ENCODE measurements at places on chromosomes 3 and 15.

DNA sequence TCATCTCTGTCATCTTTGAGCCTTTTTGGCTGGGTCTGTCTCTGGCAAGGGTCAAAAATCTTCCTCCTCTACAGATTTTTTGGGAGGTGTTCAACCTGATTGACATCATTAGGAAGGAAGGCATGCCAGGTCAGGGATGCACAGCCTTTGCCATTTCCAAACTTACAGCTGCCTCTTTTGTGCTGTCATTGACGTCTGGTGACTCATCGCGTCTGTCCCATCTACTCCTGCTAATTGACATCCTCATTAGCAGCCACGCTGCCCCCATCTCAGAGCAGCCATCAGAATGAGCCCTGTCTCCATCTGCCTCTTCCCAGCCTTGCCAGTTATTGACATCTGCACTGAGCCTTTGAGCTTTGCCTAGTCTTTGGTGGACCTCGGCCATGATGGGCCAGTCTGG, 53.0 kb downstream of the PDIA5 start:
- no peak for DNase-seq

- DNase-seq, result no peak
Observed at GRCh38 chr3:195238081-195238571, 32.8 kb downstream of the XXYLT1 start.

- DNase-seq, result peak; percentile 52
Observed at GRCh38 chr3:32340039-32340438, 51.6 kb upstream of the CMTM7 start.

GRCh38 chr15:92805080-92805690, 94.9 kb upstream of the CHD2 start:
- no peak for DNase-seq

DNA sequence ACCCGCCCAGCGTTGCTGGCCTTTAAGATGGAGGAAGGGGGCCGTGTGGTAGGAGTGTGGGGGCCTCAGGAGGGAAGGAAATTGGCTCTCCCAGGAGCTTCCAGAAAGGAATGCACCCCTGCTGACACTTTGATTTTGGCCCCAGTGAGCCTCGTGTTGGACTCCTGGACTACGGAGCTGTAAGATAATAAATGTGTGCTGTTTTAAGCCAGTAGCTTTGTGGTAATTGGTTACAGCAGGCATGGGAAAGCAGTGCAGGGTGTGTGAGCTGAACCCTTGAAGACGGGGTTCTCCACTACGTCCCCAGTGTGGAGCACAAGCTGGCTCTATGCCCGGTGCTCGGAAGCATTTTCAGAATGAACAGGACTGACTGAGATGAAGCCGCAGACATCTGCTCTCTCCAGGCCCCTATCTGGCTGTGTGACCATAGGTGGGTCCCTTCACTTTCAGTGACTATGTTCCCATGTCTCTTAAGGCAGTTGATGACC, 22.9 kb upstream of the CGNL1 start:
- no peak for DNase-seq

- DNase-seq, result no peak
Observed at GRCh38 chr3:46463120-46463867, 1.4 kb downstream of the LTF start.

GRCh38 chr15:83762367-83762766, 108.4 kb downstream of the ADAMTSL3 start:
- DNase-seq, result no peak

GRCh38 chr3:38522002-38522401, 25.9 kb downstream of the EXOG start:
- no peak for DNase-seq

DNA sequence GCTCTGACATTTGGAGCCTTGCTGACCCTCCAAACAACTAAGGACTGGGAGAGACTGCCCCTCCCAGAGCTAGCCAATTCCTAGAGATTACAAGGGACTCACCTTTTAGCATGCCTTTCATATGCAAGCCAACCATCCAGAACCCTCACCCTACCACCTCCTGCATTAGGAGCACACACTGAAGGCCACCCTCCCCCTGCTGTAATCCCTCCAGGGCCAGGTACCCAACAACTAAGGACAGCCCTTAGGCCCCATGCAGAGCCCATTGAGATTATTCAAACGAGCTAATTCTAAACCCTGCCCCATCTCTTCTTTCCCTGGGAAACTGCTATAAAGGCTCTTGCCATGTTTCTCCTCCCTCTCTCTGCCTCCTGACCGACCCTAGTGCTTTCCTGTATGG, 352.6 kb downstream of the ERC2 start:
- no peak for DNase-seq

- no peak for DNase-seq
Observed at GRCh38 chr3:100185847-100186246, 71.5 kb upstream of the FILIP1L start.

DNA sequence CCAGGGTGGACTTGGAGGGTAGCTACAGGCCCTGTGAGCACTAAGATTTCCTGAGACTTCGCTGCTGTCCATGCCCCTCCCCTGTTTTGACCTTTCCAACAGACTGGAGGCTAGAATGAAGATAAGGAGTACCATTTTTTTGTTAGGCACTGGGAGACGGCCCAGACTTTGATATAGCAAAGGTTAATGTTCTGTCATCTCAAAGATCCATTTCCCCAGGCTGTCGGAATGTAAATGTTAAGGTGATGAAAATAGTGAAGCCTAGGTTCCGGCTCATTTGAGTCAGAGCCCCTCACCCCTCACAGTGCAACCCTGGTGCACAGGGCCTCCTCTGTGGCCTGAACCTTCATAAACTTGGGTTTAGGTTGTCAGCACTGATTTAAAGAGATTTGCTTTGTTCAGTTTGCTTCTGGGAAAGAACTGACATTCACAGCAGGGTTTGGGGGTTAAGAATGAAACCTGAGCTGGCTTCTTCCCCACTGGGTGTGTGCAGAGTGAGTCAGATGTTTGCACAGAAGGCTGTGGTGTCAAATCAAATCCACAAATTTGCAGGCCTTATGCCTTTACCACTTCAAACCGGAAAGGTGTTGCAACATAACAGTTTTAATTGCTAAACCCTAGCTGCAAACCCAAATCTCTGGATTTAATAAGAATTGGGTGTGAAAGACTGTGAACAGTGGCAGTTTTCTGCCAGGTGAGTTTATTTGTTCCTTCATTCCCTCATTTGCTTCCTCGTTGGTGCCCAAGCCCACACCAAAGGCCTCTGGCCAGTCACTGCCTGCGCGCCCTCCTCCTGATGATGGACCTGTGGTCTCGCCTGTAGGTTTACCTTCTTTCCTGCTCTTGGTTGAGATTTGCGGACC, 20.6 kb upstream of the KCTD6 start:
- no peak for DNase-seq

DNA sequence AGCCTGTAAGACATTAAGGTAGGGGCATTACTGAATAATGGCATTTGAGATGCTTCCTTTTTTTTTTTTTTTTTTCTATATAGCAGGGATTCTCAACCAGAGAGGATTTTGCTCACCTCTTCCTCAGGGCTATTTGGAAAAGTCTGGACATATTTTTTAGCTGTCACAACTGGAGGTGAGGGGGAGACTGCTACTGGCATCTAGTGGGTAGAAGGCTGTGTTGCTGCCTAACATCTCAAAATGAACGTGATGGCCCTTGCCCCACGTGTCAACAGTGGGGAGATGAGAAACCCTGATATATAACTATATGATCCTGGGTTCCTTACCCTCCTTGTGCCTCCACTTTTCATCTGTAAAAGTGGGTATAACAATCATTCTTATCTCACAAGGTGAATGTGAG, 71.9 kb downstream of the CADPS start:
- no peak for DNase-seq

DNA sequence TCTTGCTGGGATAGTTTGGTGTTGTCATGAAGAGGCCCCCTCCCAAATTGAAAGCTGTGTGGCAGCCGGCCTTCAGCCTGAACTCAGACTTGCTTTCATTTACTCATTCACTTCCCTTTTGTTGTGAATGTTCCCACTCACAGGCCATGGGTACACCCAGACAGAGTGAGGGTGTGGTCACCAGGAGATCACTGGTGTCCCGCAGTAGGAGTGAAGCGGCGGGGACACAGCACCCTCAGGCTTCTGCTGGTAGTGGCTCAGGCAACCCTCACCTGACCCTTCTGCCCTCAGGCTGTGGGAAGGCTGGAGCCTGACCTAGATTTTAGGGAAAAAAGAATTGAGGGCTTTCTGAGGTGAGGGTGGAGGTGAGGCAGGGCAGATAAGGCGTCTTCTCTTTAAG, 244.4 kb downstream of the SOX2 start:
- no peak for DNase-seq

DNA sequence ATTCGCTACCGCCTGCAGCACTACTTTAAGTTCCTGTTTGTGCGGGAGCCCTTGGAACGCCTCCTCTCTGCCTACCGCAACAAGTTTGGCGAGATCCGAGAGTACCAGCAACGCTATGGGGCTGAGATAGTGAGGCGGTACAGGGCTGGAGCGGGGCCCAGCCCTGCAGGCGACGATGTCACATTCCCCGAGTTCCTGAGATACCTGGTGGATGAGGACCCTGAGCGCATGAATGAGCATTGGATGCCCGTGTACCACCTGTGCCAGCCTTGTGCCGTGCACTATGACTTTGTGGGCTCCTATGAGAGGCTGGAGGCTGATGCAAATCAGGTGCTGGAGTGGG, 995 bp downstream of the CHST14 start:
- peak; percentile 20 for DNase-seq

- DNase-seq, result no peak
Observed at GRCh38 chr3:72663429-72663828, 184.8 kb downstream of the SHQ1 start.

GRCh38 chr3:194318511-194319161, 32.5 kb downstream of the CPN2 start:
- DNase-seq, result no peak

GRCh38 chr15:78239811-78240210, 5.4 kb upstream of the ACSBG1 start:
- DNase-seq, result no peak

DNA sequence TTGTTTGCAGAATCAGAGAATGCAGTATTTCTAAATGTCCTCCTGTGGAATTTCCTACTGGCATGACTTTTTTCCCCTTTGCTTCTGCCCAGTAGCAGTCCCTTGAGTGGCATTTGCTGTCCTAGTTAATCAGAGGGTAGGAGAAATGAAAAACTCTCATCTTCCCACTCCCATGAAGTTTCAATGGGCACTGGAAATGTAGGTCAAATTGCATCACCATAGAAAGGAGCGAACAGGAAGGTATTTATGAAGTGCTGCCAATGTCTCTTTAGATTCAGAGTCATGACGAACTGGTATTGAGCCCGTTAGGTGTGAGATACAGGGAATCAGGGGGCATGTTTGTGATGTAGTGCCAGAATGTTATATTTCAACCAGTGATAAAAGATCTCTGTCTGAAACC, 23.2 kb downstream of the ATXN7 start:
- no peak for DNase-seq

GRCh38 chr3:171345107-171345843, 114.9 kb downstream of the TNIK start:
- DNase-seq, result no peak

DNA sequence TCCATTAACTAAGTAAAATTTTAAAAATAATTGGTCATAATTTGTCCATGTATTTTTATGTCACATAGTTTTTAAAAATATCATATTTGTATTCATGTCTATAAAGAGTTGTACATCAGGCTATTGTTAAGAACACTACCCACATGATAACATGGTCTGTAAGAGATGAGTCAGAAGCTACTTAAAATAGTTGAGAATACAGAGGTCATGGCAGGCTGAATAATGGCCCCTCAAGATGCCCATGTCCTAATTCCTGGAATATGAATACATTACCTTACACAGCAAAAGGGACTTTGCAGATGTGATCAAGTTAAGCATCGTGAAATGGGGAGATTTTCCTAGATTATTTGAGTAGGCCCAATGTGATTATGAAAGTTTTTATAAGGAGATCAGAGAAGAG, 782.9 kb upstream of the GOLIM4 start:
- no peak for DNase-seq

All from right renal pelvis (tissue), 4 donors.